ENCODE measurements at places on chromosomes 5 and 9.

DNA sequence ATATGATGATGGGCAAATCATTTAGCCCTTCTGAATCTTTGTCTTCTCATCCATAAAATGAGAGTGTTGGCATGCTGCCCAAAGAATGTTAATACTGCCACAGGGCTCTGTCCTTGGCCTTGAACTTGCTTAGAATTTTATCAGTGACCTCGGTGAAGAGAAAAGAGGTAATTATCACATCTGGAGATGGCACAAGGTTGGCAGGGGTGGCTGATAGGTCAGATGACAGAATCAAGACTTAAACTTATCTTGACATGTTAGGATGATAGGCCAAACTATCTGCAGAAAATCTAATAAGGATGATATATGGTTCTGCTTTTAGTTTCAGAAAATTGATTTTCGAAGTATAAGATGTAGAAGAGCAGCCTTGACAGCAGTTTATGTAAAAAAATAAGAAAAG lies 599.1 kb upstream of the CLINT1 start:
- no peak for DNase-seq

DNA sequence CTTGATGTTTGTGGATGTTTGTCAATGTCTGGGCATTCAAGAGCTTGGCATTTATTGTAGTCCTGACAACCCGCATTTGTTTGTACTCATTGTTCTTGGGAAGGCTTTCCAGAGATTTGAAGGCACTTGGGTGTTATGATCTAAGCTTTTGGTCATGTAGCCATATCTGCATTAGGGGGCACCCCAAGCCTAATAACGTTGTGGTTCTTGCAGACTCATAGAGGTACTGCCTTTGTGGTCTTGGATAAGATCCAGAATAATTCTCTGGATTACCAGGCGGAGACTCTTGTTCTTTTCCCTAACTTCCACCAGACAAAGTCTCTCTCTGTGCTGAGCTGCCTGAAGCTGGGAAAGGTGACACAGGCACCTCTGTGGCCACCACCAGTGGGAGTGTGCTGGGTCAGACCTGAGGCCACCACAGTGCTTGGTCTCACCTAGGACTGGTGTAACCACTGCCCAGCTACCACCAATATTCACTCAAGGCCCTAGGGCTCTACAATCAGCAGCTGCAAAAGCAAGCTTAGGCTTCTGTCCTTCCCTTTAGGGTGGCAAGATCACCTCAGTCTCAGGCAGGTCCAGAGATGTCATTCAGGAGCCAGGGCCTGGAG lies 144.4 kb upstream of the TAS2R1 start:
- no peak for DNase-seq

- no peak for DNase-seq
Measured at GRCh38 chr9:34072868-34073590, 24.3 kb upstream of the UBAP2 start.

GRCh38 chr5:138831703-138832102 lies 43.4 kb downstream of the LRRTM2 start:
- no peak for DNase-seq

- DNase-seq: no peak
Measured at GRCh38 chr5:10111571-10111970, 138.1 kb downstream of the ATPSCKMT start.

- DNase-seq: no peak
Measured at GRCh38 chr5:178331491-178331996, 98.9 kb upstream of the PHYKPL start.

GRCh38 chr5:174376056-174376455 lies 330.6 kb downstream of the NSG2 start:
- DNase-seq: no peak

GRCh38 chr9:129602598-129603415 lies 18.1 kb downstream of the C9orf50 start:
- DNase-seq: no peak

DNA sequence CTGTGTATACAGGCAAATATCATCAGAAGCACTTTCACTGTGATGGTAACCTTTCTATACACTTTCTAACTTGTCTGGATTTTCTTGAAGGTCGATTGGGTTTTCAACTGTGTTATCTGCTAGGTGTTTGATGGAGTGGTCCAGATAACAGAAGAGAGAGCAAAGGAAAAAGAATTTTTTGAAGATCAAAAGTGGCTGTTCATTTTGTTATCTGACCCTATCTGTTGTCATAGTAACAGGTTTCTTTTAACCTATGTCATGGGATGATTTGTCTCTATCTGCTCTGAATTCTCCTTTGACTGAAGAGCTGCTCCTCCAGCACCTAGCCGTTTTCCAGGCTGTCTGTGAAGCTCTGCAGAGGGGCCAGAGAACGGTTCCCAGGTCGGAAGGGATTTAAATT lies 77.8 kb upstream of the IRX2 start:
- DNase-seq: no peak

DNA sequence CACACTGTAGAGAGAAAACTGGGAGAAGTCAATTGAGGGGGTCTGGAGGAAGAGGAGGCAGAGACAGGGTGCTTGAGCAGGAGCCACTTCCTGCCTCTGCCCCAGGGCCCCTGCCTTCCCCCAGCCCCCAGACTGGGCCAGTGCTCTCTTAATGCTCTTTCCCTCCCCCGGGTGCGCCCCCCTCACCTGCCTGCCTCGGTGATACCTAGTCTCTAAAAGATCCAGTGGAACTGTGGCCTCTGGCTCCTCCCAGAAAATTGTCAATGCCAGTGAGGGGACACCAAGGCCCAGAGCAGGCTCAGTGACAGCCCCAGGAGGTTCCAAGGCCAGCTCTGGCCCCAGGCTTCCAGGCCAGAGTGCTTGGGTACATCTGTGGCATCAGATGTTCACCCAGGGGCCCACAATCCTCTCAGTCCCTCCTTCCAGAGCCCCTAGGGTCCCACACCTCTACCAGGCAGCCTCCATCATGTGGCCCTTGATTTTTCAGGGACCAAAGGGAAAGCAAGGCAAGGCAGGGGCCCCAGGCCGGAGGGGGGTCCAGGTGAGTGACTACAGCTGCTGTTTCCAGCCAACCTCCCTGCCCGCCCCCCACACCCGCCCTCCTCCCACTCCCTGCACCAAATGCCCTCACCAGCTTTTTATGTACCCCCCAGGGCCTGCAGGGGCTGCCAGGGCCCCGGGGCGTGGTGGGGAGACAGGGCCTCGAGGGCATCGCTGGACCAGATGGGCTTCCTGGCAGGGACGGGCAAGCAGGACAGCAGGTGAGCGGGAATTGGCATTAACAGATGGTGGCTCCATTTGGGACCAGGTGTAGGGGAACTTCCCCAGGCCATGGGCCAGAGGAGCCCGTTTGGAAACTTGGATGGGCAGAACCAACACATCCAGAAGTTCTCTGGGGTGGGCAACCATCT lies 33.1 kb upstream of the ORM1 start:
- DNase-seq: no peak

GRCh38 chr5:159467666-159468065 lies 137.4 kb upstream of the IL12B start:
- no peak for DNase-seq

- no peak for DNase-seq
Measured at GRCh38 chr5:43039471-43040286, 440 bp downstream of the ANXA2R start.

GRCh38 chr5:118371973-118372831 lies 616.1 kb downstream of the DTWD2 start:
- DNase-seq: no peak

- DNase-seq: no peak
Measured at GRCh38 chr5:93794954-93795353, 53.6 kb upstream of the POU5F2 start.

GRCh38 chr9:87650611-87651295 lies 75.2 kb upstream of the CTSL start:
- DNase-seq: no peak

- no peak for DNase-seq
Measured at GRCh38 chr9:17521100-17521855, 57.6 kb upstream of the SH3GL2 start.

- no peak for DNase-seq
Measured at GRCh38 chr5:175715627-175716522, 58.0 kb downstream of the HRH2 start.

DNA sequence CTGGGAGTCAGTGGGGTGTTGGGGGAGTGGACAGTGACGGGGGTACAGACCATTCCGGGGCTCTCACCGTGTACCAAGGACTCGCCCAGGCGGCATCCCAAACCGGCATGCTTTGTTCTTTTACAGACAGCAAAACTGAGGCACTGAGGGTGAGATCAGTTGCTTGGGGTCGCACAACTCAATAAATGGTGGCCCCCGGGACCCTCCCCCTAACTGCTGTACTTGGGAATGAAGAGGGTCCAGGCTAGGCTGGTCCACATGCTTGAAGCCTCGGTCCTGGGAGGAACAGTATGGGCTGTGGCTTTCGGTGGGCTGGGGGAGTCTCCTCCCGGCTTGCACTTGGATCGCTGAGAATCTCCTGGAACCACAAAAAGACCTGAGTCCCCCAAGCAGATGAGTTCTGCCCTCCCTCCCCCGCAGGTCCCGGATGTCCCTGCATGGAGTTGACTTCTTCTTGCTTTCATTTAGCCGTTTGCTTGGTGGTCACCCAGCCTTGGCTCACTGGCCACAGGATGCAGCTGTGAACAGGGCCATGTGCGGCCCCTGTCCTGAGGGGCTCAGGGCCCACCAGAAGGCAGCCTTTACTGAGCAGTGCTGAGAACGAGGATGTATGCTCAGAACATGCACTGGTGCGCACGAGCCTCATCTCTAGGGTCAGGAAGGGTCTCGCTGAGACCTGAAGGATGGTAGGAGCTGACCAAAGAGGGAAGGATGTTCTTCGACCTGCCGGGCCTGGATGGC lies 4.2 kb downstream of the LAMC3 start:
- no peak for DNase-seq

- DNase-seq: no peak
Measured at GRCh38 chr5:158546748-158547147, 553.0 kb downstream of the EBF1 start.

- DNase-seq: no peak
Measured at GRCh38 chr5:138972230-138972629, 97.1 kb upstream of the LRRTM2 start.

DNA sequence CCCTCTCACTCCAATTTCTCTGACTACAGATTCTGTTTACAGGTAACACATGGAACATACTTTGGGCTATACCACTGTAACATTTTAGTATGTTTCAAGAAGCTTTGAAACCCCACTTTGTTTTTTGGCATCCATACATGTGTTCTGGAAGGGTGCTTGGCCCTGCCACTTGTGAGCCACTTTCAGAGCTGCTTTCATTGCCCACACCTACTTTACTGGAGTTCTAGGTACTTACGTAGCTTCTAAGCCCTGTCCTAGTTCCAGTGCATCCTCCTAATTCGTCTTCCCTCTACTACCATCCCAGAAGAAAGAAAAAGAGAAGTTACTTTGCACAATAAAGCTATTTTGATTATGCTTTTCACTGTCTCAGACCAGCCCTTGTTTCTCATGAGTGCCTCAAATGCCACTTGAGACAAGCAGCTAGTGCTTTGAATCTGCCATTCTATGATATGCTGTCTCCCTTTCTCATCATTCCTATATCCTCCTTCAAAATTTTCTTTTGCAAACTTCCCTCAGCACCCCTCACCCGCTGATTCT lies 26.5 kb upstream of the C5orf47 start:
- DNase-seq: no peak

DNA sequence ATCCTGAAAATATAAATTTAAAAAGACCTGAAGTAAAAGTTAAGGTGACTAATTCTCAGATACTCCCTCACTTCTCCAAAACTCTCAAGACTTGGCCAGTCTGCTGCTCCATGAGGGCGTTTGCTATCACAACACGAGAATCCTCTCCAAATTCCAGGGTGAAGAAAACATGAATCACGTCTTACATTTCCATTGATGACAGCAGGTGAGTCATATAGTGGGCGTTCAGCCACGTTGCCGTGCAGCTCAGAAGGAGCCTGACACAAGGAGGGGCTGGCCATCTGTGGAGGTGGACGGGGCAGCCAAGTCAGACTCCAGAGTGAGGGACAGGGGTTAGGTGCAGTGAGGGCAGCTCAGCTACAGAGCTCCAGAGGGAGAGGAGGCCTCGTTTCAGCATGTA lies 555.1 kb upstream of the ADAMTS16 start:
- no peak for DNase-seq

DNA sequence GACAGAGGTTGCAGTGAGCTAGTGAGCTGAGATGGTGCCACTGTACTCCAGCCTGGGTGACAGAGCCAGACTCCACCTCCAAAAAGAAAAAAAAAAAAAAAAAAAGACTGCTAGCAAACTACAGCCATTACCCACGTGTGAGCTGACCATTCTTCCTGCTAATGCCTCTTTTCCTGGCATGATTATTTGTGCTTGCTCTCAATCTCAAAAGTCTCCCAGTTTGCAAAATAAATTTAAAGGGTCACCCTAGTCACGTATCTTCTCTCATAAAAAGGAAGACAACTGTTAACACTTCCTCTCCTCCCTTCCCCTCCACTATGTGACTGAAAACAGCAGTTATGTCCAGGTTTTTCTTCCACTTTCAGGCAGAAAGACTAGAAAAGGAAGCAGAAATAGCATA lies 37.2 kb downstream of the TRIM36 start:
- no peak for DNase-seq

DNA sequence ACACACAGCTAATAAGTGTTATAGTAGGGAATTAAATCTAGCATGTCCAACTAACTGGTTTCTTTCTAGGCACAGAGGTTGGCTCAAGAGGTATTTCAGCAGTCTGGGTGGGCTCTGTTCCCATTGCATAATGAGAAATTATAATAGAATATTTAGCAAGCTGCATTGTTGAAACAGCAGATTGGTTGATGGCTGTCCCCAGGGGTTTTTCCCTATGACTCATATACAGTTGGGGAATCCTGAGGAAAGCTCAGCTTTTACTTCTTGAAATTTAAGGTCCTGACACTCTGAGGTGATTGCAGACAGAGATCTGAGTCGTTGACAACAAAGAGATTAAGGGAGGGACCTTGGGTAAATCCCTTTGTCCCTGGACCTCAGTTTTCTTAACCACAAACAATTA lies 38.3 kb upstream of the TNFSF8 start:
- no peak for DNase-seq

DNA sequence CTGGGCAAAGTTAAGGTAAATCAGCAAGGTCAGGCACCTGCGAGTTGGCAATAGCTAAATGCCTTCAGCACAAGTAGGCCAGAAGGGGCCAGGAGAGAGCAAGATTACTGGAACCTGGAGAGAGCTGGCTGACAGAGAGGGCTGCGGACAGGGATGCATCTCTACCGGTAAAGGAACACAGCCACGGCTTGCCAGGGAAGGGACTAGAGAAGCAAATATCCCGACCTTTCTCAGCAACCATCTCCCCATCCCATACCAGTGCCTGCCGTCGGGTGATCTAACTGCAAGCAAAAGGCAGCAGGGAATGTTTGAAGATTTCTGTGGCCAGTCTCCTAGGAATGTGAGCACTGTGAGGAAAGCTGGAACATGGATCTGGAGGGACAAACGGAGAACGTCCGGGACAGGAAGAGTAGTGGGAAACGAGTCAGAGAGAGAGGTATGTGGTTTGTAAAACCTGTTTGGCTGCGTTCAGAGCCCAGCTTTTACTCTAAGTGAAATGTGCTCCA lies 15.9 kb upstream of the ABLIM3 start:
- DNase-seq: no peak

GRCh38 chr9:18207735-18208134 lies 266.2 kb upstream of the ADAMTSL1 start:
- DNase-seq: no peak

DNA sequence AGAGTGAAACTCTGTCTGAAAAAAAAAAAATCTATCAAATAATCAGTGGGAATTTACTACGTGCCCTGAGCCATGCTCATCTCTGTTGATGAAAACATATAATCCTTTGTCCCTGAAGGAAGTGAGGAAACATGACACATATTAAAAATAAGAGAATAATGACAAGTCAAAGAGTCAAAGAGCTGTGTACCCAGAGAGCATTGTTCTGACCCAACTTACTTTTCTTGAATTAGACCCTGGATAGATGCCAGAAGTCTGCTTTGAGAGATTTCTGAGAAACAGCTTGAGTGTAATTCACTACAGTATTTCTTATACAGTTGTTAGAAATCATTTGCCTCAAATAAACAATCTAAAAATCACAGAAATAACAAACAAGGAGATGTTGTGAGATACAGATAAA lies 490.0 kb upstream of the PIK3R1 start:
- no peak for DNase-seq
